ENCODE measurements at places on chromosomes 5 and 9.

GRCh38 chr5:93610581-93611272 lies 27.7 kb downstream of the NR2F1 start:
- no peak for DNase-seq

DNA sequence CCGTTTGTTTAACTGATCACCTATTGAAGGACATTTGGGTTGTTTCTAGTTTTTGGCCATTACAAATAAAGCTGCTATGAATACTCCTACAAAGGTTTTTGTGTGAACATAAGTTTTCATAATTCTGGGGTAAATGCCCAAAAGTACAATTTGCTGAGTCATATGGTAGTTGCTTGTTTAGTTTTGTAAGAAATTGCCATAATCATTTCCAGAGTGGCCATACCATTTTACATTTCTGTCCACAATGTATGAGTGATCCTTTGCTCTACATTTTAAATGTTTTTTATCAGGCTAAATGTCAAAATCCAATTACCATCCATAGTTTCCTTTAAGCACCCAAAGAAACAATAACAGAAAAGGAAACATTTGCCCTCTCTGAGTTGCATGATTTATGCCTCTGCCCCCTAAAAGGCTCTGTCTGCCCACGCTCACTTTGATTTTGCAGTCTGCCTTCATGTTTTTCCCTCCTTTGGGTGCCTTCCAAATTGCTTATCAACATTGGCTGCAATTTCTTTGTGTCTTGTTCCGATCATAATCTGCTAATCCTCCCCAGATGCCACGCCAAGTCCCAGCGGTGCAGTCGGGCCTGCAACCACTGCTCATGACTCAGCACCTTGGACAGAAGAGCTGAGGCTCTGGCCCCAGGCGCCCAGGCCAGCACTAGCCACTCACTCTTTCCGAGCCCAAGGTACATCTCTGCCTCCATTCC lies 339.2 kb downstream of the PIK3R1 start:
- DNase-seq = no peak

DNA sequence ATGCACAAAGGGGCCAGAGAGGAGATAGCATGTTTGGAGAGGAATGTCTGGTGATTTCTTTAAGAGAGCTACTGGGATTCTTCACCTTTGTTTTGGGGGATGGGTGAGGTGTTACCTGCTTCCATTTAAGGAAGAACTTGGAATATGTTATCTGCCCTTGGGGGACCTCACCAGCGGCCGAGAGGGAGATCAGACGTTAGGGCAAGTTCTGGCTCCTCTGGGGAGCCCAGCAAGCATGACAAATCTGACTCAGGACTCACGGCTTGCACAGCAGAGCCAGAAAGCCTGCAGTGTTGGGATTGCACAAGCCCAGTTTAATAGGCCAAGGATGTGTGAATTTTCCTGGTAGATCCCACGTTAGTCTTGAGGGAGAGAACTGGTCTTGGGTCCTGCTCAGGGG lies 40.3 kb downstream of the SLC28A3 start:
- no peak for DNase-seq

DNA sequence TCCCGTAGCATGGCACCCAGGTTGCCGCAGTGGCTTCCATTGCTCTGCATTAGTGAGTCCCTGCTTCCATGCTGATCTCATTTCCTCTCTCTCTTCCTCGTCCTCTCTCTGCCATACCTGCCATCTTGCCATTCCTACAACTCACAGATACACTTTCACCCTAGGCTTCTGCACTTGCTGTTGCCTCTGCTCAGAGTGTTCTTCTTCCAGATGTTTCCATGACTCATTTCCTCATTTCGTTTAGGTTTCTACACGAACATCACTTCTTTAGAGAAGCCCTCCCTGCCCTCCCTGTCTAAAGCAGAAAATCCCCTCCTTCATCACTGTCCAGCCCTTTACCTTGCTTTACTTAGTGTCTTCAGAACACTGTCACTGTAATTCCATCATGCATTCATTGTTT lies 115.2 kb upstream of the WWC1 start:
- DNase-seq = no peak

GRCh38 chr5:151523335-151523734 lies 67.8 kb downstream of the FAT2 start:
- peak; percentile 79 for DNase-seq
